Ovary (tissue), 10 donors: ENCODE measurements at places on chromosomes 5 and 9. TPM values are rescaled to one million over a fixed set of nuclear protein-coding genes. Genes with fewer than 3 reads are reported as not detected.

DNA sequence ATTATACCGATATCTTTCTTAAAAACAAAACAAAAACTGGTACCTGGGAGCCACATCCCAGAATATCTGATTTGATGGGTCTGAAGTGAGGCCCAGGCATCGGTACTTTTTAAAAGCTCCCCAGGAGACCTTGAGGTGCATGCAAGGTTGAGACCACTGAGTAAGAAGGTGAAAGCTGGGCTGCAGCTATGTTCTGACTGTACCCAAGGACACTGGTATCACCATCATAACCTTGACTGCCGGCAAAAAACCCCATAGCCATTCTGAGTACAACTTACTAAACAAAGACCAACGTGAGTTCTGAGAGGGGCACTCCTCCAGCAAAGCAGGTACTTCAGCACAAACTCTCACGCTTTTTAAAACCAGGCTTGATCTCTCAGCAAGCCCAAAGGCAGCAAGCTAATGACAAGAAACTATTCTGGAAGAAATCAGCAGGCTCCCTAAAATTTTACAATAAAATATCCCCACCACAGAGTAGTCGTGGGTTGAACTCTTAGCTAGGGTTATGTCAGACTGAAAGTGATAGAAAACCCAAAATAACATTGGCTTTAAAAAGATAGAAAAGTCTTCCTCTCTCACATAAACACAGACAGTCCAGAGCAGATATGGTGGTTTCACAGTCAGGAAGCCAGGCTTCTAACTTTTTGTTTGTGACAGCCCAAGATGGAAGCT lies 263.9 kb downstream of the SAXO1 start:
- H3K27ac ChIP-seq, result no peak overlapping the region
- no peaks in the 10 kb centered on the region for H3K4me1 ChIP-seq
- no peak for DNase-seq
- H3K4me3 ChIP-seq, result no peak overlapping the region
- no peaks in the 10 kb centered on the region for H3K36me3 ChIP-seq
- no peaks in the 10 kb centered on the region for H3K27me3 ChIP-seq

Gene SPATA6L
- 25.0 TPM for total RNA-seq

GRCh38 chr5:118165619-118166018 lies 822.7 kb downstream of the DTWD2 start:
- H3K36me3 ChIP-seq, result no peaks in the 10 kb centered on the region
- no peak overlapping the region for H3K27ac ChIP-seq
- no peaks in the 10 kb centered on the region for H3K27me3 ChIP-seq
- DNase-seq, result no peak

DNA sequence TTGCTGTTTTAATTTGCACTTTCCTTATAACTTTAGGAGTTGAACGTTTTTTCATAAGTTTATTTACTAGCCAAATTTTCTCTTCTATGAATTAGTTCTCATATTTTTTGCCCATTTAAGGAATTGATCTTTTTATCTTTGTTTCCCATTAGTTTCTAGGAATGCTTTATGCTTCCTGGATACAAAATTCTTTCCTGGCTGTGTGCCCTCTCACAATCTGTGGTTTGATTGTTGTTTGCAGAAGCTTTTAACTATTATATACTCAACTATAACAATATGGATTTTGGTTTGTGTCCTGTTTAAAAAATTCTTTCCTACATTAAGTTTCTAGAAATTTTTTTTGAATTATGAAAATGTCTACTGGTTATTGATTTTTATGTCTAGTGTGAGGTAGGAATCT lies 206.3 kb downstream of the CSNK1G3 start:
- H3K4me3 ChIP-seq, result no peak overlapping the region
- no peak for DNase-seq
- no peaks in the 10 kb centered on the region for H3K36me3 ChIP-seq
- H3K27me3 ChIP-seq, result no peaks in the 10 kb centered on the region
- no peak overlapping the region for H3K27ac ChIP-seq

DNA sequence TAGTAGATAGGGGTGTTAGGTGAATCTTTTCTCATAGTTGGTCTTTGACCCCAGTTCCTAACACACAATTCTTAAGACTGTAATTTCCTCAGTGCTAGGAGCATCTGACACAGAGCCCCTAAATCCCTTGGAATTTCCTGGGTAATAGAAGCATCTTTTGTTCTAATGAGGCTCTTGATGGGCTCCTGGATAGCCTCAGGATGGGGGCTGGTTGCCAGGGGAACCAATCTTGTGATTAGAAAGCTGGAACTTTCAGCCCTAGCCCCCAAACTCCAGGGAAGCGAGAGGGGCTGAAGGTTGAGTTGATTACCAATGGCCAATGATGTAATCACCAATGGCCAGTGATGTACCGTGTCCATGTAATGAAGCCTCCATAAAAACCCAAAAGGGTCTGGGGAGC lies 44.5 kb downstream of the CCDC125 start:
- H3K4me1 ChIP-seq, result no peaks in the 10 kb centered on the region
- no peaks in the 10 kb centered on the region for H3K27me3 ChIP-seq
- DNase-seq, result no peak
- no peak overlapping the region for H3K4me3 ChIP-seq
- H3K36me3 ChIP-seq, result no peaks in the 10 kb centered on the region
- H3K27ac ChIP-seq, result no peak overlapping the region

Gene DNAH5
- total RNA-seq, result 0.10 TPM

- H3K27ac ChIP-seq, result no peak overlapping the region
- H3K36me3 ChIP-seq, result no peaks in the 10 kb centered on the region
- H3K4me3 ChIP-seq, result no peak overlapping the region
- H3K4me1 ChIP-seq, result no peaks in the 10 kb centered on the region
- no peaks in the 10 kb centered on the region for H3K27me3 ChIP-seq
Observed at GRCh38 chr5:165919196-165919595, 2372.2 kb upstream of the WWC1 start.

Gene PCDHB7
- total RNA-seq, result 4.6 TPM

DNA sequence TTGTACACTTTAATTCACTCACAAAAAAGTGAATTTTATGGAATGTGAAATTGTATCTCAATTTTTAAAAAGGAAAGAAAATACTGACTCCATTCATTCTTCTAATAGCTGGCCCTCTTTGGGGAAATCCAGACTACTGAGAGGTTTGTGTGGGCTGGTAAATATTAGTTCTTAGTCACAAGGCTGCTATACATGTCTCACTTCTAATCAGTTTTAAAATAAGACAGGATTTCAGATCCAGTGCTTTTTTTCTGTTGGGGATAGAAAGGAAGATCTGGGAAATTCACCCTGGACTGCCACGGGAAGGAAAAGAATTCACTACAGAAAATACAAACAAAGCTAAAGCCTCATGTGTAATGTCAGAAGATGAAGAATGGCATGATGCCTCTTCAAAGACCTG lies 32.7 kb upstream of the ADAMTSL1 start:
- H3K36me3 ChIP-seq, result no peaks in the 10 kb centered on the region
- peaks cover 5% of the 10 kb centered on the region for H3K4me1 ChIP-seq
- H3K27me3 ChIP-seq, result no peaks in the 10 kb centered on the region
- no peak overlapping the region for H3K4me3 ChIP-seq

GRCh38 chr5:101915554-101915953 lies 380.5 kb downstream of the SLCO4C1 start:
- no peaks in the 10 kb centered on the region for H3K4me1 ChIP-seq
- H3K27ac ChIP-seq, result no peak overlapping the region
- DNase-seq, result no peak

- no peaks in the 10 kb centered on the region for H3K36me3 ChIP-seq
- H3K27ac ChIP-seq, result no peak overlapping the region
- H3K4me1 ChIP-seq, result no peaks in the 10 kb centered on the region
- no peak for DNase-seq
- H3K4me3 ChIP-seq, result no peak overlapping the region
Observed at GRCh38 chr9:19533373-19533772, 124.6 kb downstream of the ACER2 start.

DNA sequence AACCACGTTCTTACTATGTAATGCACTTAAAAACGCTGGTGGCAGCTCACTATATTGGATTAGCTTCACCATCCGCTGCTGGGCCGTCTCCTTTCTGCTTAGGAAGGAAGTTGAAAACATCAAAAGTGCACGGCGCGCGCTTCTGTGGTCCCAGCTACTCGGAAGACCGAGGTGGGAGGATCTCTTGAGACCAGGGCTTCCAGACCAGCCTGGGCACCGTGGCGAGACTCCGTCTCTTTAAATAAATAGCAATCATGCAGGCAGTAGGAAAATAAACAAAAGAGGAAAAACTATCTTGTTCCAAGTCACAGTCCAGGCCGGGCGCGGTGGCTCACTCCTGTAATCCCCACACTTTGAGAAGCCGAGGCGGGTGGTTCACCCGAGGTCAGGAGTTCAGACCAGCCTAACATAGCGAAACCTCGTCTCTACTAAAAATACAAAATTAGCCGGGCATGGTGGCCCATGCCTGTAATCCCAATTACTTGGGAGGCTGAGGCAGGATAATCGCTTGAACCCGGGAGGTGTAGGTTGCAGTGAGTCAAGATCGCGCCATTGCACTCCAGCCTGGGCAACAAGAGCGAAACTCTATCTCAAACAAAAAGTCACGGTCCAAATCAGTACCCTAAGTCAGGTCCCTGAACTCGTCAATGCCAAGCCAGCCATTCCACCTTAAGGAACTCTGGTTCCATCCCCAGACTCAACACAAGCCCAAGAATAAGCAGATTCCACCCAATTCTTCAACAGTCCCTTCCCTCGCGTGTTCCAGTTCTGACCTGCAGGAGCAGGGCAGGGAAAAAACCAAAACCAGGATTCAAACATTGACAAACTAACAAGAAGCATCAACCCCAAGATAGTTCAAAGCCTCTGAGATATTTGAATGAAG lies 1.0 kb upstream of the GOLGA1 start:
- peak; percentile 44 for DNase-seq
- peaks cover 5% of the 10 kb centered on the region for H3K4me1 ChIP-seq
- H3K36me3 ChIP-seq, result no peaks in the 10 kb centered on the region

Gene PDGFRB
- total RNA-seq, result 212 TPM

DNA sequence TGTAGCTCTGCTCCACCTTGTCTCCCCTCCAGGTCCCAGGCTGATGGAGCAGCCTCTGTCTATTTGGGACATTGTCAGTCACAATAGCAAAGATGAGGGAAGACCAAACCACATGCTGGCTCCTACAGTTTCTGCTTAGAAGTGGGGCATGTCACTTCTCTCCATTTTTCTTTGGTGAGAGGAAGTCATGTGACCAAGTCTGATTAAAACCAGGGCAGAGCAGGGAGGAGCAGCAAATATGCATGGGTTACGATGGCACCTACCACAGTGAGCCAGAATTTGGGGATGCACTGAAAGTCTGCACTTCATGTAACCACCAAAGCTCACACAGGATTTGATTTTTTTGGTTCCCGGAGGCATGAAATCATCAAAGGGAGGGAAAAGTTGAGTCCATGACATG lies 234.6 kb downstream of the CDK5RAP2 start:
- no peaks in the 10 kb centered on the region for H3K27me3 ChIP-seq
- no peak overlapping the region for H3K4me3 ChIP-seq
- no peaks in the 10 kb centered on the region for H3K4me1 ChIP-seq
- H3K36me3 ChIP-seq, result no peaks in the 10 kb centered on the region
- DNase-seq, result no peak

DNA sequence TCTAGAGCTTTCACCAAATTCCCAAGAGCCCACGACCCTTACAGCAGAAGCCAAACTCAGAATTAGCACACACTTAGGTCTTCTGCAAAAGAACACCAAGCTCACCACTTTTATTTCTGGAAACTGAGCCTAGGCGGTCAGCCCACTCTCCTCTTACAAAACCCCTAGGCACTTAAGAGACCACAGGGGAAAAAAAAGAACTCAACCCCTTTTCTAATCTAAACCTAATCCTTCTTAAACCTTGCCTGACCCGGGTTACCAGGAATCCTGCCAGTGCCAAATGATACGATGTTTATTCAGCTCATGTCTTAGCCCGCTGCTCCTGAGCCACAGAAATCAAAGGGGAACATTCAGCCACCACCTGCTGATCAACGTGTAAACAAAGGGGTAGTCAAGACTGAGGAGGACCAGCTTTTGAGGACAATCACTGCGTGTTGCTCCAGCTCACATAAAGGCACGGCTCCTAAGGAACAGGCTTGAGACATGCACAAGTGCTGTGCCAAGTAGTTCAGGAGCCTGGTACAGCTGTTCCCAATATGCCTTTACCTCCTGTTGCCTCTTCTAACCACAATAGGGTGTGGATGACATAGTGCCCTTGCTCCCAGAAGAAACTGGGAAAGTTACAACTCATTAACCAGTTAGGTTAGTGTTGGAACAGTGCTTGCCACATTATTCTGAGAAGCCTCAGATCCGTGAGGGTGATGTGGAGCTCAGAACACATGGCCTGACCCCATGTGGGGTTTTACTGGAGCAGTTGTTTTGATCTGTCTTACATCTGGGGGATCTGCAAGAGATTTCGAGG lies 49.3 kb downstream of the ZFAND5 start:
- no peak overlapping the region for H3K4me3 ChIP-seq
- no peaks in the 10 kb centered on the region for H3K27me3 ChIP-seq
- H3K36me3 ChIP-seq, result no peaks in the 10 kb centered on the region
- peaks cover 9% of the 10 kb centered on the region for H3K4me1 ChIP-seq
- peak; percentile 25 for DNase-seq
- no peak overlapping the region for H3K27ac ChIP-seq

GRCh38 chr9:132986114-132986513 lies 7.6 kb downstream of the GFI1B start:
- no peak overlapping the region for H3K4me3 ChIP-seq
- H3K36me3 ChIP-seq, result no peaks in the 10 kb centered on the region
- no peaks in the 10 kb centered on the region for H3K27me3 ChIP-seq

DNA sequence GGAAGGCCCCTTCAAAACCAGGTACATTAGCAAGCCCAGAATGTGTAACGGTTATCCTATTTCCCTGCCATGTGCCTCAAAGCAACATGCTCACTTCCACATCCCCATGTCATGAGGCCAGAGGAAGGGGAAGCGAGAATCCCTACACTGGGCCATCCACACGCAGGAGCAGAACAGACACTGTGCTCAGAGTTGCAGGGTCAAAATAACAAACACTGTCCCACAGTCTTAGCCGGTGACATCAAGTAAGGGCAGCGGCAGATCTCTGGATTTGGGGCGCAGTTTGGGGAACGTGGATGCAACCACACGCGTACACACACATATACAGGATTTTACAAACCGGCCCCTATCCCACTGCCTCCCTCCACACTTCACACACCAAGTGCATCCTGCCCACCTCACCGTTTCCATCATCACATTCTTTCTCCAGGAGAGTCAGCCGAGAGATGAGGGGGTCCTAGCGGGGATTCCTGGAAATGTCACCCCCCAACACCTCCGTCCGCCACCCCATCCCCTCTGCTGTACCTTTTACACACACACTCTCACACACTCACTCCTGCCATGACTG lies 776 bp downstream of the APBA1 start:
- peak overlapping the region; percentile 62 for H3K4me3 ChIP-seq
- no peaks in the 10 kb centered on the region for H3K27me3 ChIP-seq
- no peaks in the 10 kb centered on the region for H3K36me3 ChIP-seq
- DNase-seq, result no peak

Gene TAS2R1
- not detected for total RNA-seq

Gene RASGRF2
- total RNA-seq, result 12.4 TPM

DNA sequence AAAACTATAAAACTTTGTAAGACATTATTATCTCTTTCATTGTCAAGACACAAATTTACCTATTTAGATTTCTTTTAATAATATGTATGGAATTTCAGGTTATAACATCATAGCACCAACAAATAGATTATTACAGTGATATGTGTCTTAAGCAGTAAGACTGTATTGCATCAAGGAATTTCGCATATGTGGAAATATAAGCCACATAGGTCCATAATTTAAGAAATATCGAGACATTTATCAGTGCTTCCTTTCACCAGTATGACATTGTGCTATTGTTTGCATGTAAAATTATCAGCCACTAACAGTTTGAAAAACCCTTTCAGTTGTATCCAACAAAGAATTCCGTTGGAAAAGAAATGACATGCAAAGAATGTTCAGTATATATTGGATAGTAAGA lies 186.7 kb upstream of the RASA1 start:
- H3K4me1 ChIP-seq, result no peaks in the 10 kb centered on the region
- no peak for DNase-seq
- no peak overlapping the region for H3K4me3 ChIP-seq
- H3K27me3 ChIP-seq, result no peaks in the 10 kb centered on the region
- no peak overlapping the region for H3K27ac ChIP-seq
